Tibial artery (tissue), 4 donors: ENCODE measurements at places on chromosomes 4 and X.

DNA sequence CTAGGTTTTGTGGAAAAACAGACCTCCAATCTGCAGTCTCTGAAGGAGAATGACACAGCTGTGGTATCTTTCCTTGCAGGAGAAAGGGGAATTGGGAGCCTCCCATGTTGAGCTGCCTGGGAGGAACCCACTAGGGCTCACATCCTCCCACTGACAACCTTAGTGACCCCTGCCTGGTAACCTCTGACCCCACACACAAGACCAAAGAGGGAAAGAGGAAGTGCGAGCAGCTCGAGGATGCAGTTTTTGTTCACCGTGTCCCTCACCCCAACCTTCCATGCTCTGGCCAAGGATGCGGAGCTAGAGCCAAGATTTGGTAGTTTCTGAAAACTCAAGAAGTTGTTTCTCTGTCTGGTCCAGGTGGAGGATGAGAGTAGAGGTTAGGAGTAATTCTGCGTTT lies 5.4 kb upstream of the ZXDA start:
- peaks cover 5% of the 10 kb centered on the region for H3K4me1 ChIP-seq
- no peaks in the 10 kb centered on the region for H3K27me3 ChIP-seq

DNA sequence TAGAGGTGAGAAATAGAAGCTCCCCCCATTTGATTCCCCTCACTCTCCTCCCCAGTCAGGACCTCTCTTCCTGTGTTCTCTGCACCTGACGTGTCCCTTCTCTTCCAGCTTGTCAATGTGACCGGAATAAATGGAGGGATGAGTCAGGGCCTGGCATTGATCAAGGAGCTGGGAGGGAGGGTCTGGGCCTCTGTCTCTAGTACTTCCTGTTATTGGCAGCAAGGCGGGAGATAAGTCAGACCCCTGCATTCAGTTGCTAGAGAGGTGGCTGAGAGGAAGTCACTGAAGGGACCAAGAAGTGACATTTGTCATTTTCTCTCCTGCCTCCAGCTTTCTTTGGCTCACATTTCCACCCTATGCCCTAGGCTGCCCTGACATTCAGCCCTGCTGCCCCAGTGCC lies 35.1 kb upstream of the ZNF41 start:
- H3K4me1 ChIP-seq = no peaks in the 10 kb centered on the region
- H3K27me3 ChIP-seq = no peaks in the 10 kb centered on the region
- no peak overlapping the region for H3K4me3 ChIP-seq
- no peaks in the 10 kb centered on the region for H3K36me3 ChIP-seq
- DNase-seq = no peak
- no peak overlapping the region for H3K27ac ChIP-seq

GRCh38 chr4:121656269-121656641 lies 40.5 kb downstream of the ANXA5 start:
- no peaks in the 10 kb centered on the region for H3K27me3 ChIP-seq
- H3K4me3 ChIP-seq = no peak overlapping the region
- peaks cover 9% of the 10 kb centered on the region for H3K4me1 ChIP-seq
- DNase-seq = peak; percentile 67

DNA sequence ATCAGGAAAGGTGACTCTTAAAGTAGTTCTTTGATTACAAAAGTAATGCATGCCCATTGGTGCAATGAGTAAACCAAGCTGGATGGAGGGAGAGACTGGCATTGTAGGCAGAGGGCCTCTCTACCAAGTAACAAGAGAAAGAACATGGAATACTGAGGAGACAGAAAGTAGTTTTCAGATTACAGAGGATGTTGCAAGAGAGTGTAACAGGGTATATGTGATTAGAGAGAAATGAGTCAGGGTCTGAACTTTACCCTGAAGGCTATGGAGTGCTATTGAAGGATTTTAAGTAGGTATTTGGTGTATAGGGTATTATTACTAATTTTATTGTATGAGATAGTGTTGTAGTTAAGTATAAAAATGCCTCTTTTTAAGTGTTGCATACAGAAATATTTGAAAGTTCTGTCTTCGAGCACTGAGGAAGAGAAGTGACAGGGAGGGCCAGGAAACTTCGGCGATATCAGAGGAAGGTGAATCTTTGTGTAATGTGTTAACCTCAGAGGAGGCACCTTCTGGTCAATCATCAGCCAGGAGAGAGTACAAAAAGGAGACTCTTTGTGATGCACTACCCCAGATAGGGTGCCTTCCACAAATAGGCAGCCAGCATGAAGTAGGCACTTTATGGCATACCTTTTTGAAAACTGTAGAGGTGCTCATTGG lies 8.2 kb downstream of the NKAP start:
- H3K36me3 ChIP-seq = peaks cover 46% of the 10 kb centered on the region
- no peak for DNase-seq
- H3K4me3 ChIP-seq = no peak overlapping the region

GRCh38 chr4:87497159-87497558 lies 32.0 kb downstream of the SPARCL1 start:
- H3K27ac ChIP-seq = peak overlapping the region; percentile 67
- H3K4me3 ChIP-seq = no peak overlapping the region
- peaks cover 72% of the 10 kb centered on the region for H3K36me3 ChIP-seq
- H3K4me1 ChIP-seq = peaks cover 77% of the 10 kb centered on the region
- DNase-seq = no peak
- H3K27me3 ChIP-seq = no peaks in the 10 kb centered on the region

GRCh38 chr4:15215109-15215508 lies 212.7 kb upstream of the C1QTNF7 start:
- no peak overlapping the region for H3K27ac ChIP-seq
- H3K36me3 ChIP-seq = no peaks in the 10 kb centered on the region
- no peaks in the 10 kb centered on the region for H3K27me3 ChIP-seq
- no peak overlapping the region for H3K4me3 ChIP-seq

DNA sequence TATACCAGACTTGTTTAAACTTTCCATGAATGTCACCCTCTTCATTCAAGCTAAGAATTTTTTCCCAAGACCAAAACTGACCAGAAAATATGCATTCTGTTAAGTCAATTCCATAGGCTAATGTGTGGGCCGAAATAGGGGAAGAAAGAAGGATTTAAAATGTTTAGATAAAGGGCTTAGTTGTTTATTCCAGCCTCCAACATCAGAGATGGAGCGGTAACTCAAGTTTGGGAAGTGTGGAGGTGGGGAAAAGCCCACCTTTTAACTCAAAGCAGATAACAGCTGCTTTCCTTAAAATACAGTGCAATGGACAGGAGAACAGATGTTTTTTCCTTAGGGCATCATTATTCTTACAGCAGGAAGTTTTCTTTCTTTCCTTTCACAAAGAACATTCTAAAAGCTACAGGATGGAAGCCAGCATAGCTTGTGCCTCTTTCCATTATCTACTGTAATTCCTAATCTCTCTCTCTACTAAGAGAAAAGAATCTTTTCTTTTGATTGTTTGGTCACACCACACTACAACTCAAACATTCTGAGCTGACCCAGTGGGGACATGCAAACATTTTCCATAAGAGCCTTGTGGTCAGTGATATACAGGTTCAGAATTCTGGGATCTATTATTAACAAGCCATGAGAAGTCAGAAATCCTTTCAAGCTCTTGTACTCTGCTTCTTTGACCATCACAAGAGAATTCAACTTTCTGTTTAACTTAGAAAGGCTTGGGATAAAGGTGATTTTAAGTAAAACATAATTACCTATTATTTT lies 101.6 kb downstream of the PDE5A start:
- no peak overlapping the region for H3K4me3 ChIP-seq
- DNase-seq = no peak
- peak overlapping the region; percentile 70 for H3K27ac ChIP-seq
- no peaks in the 10 kb centered on the region for H3K27me3 ChIP-seq
- no peaks in the 10 kb centered on the region for H3K36me3 ChIP-seq

GRCh38 chr4:149754526-149754925 lies 61.1 kb downstream of the IQCM start:
- no peaks in the 10 kb centered on the region for H3K4me1 ChIP-seq
- no peak overlapping the region for H3K4me3 ChIP-seq
- DNase-seq = no peak
- H3K27me3 ChIP-seq = no peaks in the 10 kb centered on the region
